ENCODE measurements at places on chromosomes 4 and X.

DNA sequence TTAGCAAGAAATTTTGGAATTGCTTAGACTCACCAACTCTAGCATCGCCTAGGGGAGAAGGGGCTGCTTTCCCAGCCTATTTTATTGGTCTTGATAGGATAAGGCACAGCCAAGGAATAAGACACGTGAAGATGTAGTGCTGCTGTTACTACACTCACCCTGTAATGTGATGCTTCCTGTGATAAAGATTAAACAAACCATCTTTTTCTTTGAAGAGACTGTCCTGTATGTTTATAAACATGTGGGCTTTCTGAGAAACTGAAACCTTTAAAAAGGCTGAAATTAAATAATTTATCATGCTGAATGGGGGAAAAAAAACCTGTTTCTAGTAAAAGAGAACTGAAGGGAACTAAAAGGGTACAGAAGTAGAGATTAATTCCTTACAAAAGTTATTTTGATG lies 13.2 kb downstream of the TAPT1 start:
- DNase-seq: no peak

GRCh38 chr4:8198906-8199593 lies at the start of gene SH3TC1:
TSS of gene SH3TC1 (plus strand) at chr4:8199290. CDS start at chr4:8205195, 5,905 bp downstream.
- DNase-seq: peak; percentile 94

- no peak for DNase-seq
Observed at GRCh38 chrX:17826609-17827496, 34.2 kb downstream of the RAI2 start.

DNA sequence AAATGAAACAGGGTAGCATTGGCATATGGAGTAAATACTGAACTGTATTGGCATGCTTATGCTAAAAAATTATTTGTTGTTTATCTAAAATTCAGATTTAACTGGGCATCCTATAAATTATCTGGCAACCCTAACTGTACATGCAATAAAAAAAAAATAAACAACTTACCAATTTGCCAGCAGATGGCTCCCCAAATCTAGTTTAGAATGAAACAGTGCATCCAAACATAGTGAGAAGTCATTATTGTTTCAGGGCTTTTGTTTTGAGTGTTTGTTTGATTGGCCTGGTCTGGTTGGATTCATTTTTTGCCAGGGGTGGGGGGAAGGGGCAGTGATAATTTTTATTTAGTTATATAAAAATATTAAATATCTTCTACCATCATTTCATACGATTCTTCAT lies 12.8 kb upstream of the NSUN7 start:
- peak; percentile 65 for DNase-seq

GRCh38 chr4:89294573-89295269 lies 12.9 kb downstream of the GPRIN3 start:
- peak; percentile 13 for DNase-seq

DNA sequence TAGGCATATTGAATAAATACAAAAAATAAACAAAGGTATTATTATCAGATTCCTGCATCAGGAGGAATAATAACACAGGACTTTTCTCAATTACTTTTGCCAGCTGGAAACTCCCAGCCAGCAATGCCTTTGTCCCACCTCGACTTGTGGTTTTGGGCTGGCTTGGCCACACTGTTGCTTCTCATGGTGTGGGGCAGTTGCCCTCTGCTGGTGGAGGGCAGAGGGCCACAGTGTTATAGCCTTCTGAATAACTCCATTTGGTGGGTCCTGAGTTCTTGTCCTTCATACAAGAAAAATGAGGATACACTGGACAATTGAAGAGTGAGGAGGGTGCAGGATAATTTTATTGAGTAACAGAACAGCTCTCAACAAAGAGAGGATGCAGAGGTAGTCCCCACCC lies 1206.0 kb upstream of the ADGRL3 start:
- no peak for DNase-seq

DNA sequence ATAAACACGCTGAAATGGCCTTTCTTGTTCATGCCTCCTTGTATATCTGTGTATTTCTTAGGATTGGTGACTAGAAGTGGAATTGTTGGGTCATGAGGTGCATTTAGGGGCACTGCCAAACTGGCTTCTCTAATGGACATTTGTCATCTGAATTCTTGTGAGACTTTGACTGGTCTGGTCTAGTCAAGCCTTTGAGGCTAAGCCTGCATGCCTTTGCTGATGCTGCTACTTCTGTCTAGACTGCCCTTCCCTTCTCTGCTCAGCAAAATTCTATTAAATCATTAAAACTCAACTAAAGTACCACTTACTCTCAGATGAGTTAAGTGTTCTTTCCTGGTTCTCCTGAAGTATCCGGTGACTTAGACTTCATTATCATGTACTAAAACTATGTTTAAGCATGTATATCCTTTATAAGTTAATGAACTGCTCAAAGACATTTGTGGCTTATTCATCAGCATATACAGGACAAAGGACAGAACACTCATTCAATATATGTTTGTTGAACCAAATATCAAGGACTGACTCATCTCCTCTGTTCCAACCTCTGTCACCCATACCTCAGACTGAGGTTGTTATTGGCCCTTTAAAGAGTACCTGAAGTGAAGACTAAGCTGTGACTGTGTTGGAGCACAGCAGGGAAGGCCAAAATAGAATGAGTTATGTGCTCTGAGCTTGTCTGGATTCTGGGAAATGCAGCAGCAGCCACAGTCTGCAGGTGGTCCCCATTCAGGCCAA lies 9.0 kb downstream of the TCEAL1 start:
- no peak for DNase-seq

- DNase-seq: no peak
Observed at GRCh38 chrX:9906919-9907318, 60.2 kb upstream of the CLDN34 start.

DNA sequence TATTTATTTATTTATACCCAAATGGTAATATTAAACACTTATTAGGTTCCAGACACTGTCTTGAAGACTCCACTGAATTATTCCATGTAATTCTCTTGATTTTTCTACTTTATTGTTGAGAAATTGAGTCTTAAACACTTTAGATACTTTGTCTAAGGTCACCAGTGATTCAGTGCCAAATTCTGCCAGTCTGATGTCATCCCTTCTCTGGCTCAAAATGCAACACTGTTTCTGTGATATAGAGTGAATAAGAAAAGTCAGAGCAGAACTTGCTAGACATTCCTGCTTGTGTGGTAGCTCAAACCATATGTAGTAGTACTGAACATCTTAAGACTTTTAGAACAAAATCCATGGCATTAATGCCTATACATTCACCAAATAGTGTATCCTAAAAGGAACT lies 164.3 kb downstream of the GABRB1 start:
- DNase-seq: no peak

DNA sequence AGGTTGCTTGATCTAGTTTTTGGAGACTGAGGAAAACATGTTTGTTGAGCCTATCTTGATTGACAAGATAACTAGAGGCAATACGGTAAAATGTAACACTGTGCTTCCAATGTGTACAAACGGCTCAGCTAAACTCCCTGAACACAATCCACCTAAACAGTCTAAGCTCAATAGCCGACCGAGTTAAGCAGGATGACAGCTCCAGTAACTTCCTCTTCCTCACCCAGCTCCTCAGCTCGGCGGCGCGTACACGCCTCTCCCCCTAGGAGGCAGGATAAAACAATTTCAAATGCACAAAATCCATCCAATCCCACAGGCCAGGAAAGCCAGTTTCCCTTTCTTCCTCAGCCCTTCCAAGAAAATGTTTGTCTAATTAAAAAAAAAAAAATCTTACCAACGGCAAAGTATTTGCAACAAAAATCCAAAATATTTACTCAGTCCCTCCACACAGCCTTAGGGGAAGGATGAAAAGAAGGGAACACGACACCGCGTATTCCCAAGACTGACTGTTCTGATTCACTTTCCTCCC lies 1.0 kb downstream of the CNOT6L start:
- peak; percentile 49 for DNase-seq

GRCh38 chr4:133147286-133147821 lies 1.7 kb upstream of the PCDH10 start:
- peak; percentile 13 for DNase-seq

DNA sequence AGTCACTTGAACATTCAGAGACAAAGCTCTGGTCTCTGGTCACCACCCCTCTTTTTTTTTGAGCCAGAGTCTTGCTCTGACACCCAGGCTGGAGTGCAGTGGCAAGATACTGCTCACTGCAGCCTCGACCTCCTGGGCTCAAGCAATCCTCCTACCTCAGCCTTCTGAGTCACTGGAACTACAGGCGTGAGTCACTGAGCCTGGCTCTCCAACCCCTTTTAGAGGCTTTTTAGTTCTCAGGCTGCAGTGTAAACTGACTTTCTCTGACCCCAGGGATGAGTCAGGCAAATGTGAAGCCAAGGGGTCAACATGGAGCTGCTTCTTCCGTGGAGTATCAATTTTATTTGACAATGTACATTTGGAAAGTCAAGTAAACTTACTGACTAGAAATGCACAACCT lies 229.2 kb downstream of the PTTG2 start:
- DNase-seq: no peak

DNA sequence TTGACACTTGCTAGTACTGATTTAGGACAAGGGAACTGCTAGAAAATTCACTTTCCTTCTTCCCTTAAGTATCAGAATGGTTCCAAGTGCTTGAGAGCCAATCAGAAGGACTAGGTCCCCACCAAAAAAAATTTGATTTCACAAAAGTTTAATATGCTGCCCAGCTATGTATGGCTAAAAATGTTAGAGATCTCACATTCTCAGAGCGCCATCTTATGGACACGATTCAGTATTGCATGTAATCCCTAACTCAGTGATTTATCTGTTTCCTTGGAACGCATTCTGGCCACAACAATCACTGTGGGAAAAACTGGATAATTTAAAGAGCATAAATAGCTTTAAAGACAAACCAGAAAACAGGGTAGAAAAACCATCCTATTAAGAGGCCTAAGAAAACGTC lies 255.1 kb upstream of the GPC4 start:
- DNase-seq: peak; percentile 45

GRCh38 chrX:9789555-9789954 lies 3.3 kb downstream of the SHROOM2 start:
- no peak for DNase-seq

- peak; percentile 53 for DNase-seq
Observed at GRCh38 chr4:2243681-2244380, 1.9 kb upstream of the HAUS3 start.

GRCh38 chr4:88751258-88752075 lies 53.8 kb upstream of the NAP1L5 start:
- DNase-seq: no peak

DNA sequence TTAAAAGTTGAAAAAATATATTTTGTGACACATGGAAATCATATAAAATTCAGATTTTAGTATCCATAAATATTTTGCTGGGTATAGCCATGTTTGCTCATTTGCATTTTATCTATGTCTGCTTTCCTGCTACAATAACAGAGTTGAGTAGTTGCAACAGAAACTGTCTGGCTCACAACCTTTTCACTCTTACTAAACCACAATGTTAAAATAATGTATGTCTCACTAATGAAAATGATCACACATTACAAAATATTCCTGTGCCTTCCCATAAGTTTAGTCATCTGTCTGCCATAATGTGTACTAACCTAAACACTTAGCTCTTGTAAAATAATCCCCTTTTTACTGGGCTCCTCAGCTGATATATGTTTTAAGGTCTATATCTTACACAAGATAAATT lies 174.0 kb upstream of the PRPS2 start:
- DNase-seq: no peak

DNA sequence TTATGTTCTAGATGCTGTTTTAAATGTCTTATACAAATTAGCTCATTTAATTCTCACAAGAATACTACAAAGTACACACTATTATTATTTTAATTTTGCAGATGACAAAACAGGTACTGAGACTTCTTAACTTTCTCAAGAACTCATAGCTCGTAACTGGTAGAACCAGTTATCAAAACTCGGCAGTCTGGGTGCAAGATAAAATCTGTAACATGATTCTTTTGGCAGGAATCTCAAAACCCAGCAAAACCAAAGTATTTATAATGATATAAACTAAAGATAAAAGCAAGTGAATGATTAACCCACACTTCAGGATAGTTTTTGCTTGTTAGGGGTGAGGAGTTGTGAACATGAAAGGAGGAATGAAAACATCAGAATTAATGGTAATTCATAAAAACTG lies 27.6 kb downstream of the CLNK start:
- DNase-seq: no peak

GRCh38 chrX:130877892-130878341 lies 25.1 kb downstream of the ENOX2 start:
- no peak for DNase-seq

DNA sequence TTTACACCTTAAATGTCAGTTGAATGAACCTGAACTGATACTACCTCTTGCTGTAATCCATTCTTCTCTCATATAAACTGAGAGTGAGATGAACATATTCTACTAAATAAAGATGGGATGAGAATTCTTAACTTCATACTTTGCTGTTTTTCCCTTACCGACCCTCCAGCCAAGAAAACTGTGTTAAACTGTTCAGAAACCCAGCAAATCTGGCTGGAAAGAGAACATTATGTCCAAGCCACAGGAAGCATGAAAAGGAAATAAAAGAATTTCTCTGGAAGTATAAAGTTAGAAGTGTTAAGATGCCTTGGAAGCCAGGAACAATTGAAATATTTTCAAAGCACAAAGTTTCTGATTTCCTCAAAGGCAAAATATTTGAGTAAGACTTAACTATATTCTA lies 22.9 kb downstream of the NPY1R start:
- DNase-seq: no peak

- DNase-seq: no peak
Observed at GRCh38 chr4:13678186-13678924, 50.8 kb upstream of the BOD1L1 start.

DNA sequence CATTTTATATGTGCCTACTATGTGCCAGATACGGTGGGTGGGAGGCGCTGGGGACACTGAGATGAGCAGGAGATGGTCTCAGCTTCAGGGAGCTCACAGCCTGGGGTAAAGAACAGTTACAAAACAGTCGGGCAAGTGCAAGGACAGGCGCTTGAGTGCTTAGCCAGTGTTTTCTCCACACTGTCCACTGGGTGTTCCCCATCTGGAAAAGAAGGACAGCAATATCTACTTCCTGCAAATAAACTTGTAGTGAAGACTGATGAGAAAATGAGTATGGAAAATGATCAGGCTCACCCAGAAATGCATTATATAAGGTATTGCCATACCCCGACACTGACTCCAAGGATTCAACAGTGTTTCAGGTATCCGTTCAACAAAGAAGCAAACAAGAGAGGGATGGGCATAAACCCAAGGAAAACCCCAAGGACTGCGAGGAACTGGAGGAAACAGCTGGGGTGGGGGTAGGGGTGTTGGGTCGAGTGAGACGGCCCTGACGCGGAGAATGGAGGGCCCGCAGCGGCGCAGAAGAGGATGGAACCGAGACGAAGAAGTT lies 835 bp downstream of the TMEM185A start:
- DNase-seq: no peak

DNA sequence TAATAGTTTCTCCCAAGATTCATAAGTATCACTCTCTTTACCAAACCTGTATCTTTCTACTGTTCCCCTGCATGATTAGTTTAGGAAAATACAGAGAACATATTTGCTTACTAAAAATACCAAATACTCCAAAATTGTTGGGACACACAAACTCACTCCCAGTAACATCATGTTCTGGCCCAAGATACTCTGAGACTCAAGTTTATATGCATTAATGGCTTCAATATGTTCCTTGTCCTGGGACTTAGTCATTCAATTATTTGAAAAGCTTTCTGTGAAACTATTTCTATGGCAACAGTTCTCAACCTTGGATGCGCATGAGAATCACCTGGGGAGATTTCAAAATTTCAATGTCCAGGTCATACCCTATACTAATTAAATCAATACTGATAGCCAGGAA lies 138.9 kb upstream of the PTCHD1 start:
- DNase-seq: no peak

- peak; percentile 16 for DNase-seq
Observed at GRCh38 chr4:18020145-18020670, 1.3 kb downstream of the LCORL start.
